ENCODE measurements at places on chromosomes 2 and 18.

DNA sequence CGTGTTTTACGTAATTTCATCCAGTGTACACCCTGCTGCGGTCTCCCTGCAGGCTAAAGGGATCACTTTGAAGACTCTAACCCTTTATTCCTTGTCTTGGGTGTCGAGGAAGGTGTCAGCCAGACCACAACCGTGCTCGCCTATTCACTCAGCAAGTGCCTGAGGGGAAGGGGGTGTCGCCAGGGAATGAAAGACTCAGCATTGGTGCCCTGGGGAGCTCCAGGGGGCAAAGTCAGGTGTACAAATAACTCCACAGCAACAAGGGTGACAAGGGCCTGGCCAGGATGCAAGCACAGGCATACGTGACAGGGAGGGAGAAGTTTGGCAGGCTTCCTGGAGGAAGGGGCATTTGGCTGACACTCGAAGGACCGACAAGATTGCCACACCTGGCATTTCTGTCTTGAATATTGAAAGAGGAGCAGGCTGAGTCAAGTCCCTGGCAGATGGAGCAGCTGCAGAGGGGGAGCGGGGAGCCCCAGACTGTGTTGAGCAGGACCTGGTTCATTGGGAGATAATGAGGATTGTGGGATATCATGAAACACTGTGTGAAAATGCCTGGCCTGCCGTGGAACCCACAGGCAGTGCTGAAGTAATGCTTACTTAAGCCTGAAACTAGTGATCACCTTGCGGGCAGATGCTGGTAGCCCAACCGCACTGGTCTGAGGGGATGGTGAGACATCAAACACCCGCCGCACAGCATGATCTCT lies 93.9 kb downstream of the RHOB start:
- no peak for DNase-seq

- no peak for DNase-seq
These were observed 147.6 kb downstream of the CDCA7 start for GRCh38 chr2:173502296-173502695.

DNA sequence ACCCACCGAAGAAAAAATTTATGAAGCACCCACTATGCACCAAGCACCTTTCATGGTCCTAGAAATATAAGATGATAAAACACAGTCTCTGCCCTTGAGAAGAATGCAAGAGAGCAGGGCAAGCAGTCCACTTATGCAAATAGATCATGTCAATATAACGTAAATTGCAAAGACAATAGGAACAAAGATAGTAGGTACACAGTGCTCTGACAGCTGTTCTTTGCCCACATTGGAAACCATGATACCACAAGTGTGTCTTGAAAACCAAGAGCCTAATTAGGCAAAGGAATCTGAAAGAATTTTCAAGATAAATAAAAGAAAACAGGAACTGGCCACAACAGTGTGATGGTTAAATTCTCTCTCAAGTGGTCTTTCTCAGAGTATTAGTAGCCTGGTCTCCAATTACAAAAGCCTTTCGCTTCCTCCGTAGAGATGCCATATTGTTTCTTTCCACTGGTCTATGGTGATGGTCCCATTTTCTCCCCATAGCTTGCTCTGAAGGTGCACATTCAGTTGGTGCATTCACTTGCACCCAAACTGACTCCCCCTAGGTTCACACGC lies 108.5 kb downstream of the VWC2L start:
- no peak for DNase-seq

GRCh38 chr2:205769495-205769850 lies 87.2 kb downstream of the NRP2 start:
- DNase-seq = no peak
